Stimulated activated CD8-positive, alpha-beta memory T cell treated with anti-CD3 and anti-CD28 coated beads, Interleukin-4, amount 100 ng/mL, for 4 hours (primary cell): ENCODE measurements at places on chromosomes 2 and 18.

DNA sequence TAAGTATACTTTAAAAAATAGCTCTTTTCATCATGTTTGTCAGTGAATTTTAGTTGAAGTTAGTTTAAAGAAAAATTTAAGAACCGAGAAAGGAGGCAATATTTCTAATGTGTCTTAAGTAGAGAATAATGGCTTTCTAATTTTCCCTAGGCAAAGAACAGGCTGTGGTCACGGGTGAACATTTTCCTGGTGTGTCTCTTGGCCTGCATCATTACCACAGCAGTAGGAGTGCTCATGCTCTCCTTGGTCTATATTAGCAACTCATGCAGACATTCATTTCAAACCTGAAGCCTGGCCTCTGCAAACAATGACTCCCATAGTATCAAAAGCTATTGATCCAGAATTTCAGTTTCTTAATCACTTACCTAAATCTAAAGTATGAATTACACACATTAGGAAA is 57.4 kb downstream of the C18orf54 start:
- DNase-seq = no peak

GRCh38 chr2:134377730-134378129 is 123.9 kb downstream of the MGAT5 start:
- DNase-seq = no peak

- DNase-seq = peak; percentile 31
Observed at GRCh38 chr2:227472265-227473121, 537 bp downstream of the AGFG1 start.

DNA sequence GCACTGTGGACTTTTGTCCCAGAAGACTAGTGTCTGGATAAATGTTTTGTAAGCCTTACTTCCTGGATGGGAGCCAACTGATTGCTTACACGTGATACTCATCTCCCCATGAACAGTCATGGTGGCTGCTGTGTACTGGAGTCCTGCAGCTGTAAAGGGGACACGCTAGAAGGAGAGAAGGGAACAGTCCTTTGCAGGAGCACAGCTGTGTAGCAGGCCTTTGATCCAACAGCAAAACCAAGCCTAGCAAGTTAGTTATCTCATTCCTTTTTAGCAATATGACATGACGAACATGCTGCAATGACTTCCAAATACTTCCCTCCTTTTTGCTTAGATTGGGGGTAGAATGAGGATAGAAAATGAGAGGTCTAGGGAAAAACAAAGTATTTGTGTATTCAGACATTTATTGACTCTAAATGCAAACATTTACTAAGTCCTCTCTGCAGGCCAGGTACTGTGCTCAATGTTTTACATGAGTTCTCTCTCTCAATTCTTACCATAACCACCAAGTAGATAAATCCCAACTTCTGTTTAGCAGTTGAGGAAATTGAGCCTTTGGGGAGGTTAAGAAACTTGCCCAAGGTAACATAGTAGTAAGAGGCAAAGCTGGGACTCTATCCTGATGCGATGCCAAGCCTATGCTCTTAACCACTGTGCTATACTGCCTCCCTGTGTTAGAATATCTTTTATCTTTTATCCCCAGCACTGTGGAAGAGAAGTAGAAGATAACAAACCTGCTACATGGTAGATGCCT is 55.4 kb upstream of the CD28 start:
- DNase-seq = no peak

DNA sequence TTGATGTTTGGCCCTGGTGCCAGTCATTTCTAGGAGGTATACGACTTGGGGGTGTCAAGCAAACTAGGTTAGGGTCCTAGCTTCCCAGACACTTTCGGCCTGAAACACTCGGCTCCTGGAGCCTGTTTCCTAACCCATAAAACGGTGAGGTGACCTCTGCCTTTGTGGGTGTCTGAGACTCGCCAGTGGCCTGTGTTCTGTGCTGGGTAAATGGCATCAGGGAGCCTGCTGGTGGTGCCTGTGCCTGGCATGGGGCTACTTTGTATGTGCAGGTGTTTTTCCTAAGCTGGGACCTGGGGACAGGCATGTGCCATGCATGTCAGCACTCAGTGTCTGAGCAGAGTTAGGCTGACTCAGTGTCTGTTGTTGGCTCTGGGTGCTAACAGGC is 139.2 kb downstream of the GLI2 start:
- DNase-seq = no peak

- no peak for DNase-seq
Observed at GRCh38 chr2:239265681-239266433, 135.0 kb downstream of the HDAC4 start.

- no peak for DNase-seq
Observed at GRCh38 chr2:118535171-118535817, 312.2 kb downstream of the EN1 start.

DNA sequence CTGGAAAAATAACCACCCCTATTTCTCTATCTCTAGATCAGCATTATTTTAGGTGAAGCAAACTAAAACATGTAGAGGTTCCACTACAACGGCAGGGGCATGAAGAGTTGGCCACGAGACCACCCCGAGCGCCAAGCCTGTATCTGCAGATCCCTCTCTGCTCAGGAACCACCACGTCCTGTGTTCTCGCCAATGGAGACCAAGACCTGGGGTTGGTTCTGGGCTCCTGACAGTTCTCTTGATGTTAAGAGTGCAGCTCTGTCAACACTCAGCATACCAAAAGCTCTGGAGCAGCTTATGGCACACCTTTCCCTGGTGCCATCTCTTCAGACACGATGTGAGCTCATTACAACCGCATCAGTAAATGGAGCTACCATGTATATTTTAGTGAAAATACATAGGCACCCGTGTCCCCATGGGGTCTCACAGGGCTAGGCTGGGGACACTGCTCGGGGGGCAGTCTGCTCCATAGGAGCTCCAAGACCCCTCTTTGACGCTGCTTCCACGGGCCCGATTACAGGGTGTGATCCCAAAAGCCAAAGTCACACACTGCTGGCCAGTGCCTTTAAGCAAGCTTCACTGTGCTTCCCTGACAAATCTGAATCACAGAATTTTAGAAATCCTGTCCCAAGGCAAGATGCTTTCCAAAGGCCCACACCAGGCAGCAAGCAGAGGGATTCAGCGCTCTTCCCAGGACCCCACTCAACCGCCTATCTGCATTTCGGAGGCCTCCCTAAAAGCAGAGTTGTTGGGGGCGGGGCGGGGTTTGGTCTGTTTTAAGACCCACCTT is 72.2 kb downstream of the EMILIN2 start:
- DNase-seq = no peak

- no peak for DNase-seq
Observed at GRCh38 chr18:2104620-2105462, 466.5 kb downstream of the METTL4 start.

GRCh38 chr2:88059979-88060906 is 4.7 kb upstream of the KRCC1 start:
- DNase-seq = no peak

- no peak for DNase-seq
Observed at GRCh38 chr2:84959095-84959565, 11.8 kb upstream of the KCMF1 start.

GRCh38 chr2:144759746-144760145 is 239.8 kb upstream of the ZEB2 start:
- no peak for DNase-seq

GRCh38 chr2:100195942-100196341 is 53.6 kb upstream of the AFF3 start:
- DNase-seq = no peak

GRCh38 chr18:62437235-62438017 is 85.4 kb upstream of the ZCCHC2 start:
- DNase-seq = no peak

DNA sequence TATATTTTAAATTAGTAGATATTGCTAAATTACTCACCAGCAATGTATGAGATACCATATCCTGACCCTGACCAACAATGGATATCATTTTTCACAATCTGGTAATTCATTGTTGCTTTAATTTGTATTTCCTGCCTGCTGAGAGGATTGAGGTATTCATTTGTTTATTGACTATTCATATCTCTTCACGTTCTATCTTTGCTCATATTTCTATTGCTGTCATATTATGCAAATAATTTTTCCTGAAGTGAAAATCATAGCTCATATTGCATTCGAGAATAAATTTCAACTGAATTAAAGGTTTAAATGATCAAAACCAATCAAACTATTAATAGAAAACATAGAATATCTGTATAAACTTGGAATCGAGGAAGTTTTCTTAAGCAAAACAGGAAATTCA is 31.0 kb downstream of the INO80D start:
- no peak for DNase-seq

- no peak for DNase-seq
Observed at GRCh38 chr2:9565436-9566153, 10.0 kb upstream of the ADAM17 start.

GRCh38 chr2:68284896-68285295 is 32.6 kb upstream of the PPP3R1 start:
- no peak for DNase-seq

DNA sequence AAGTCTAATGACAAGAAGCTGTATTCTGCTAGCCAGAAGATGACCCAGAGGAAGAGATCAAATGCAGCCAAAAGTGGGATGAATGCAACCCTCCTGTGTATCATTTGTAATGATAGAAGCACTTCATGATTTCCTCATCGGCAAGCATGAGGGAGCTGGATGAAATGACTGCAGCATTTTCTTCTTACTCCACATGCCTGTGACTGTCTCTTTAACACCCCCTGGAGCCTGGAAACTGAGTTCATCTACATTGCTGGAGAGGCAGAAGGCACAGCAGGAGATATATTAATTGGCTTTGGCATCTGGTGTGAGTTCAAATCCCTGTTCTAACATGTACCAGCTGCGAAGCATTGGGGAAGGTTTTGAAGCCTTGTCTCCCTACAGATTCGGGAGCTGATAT is 37.7 kb downstream of the ID2 start:
- DNase-seq = no peak

- DNase-seq = no peak
Observed at GRCh38 chr18:36610661-36611060, 218.1 kb downstream of the TPGS2 start.

DNA sequence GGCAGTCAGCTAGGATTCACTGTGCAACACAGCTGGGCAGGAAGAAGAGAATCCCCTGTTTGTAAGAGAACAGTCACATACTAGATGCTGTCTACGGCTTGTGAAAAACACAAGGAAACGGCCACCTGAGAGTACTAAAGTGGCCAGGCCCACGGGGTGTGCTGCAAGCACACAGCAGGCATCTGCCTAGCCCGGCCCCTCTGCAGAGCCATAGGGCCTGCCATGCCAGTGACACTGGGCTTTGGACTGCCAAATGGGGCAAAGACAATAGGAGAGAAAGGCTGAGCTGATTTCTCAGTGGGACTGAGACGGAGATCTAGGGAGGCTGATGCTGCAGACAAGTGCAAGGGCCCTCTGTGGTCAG is 10.3 kb downstream of the TUBB6 start:
- no peak for DNase-seq
